Renal cortical epithelial cell (primary cell): ENCODE measurements at places on chromosomes 11 and 22. TPM values are rescaled to one million over a fixed set of nuclear protein-coding genes. Genes with fewer than 3 reads are reported as not detected.

The CTTN gene
- 254 and 450 TPM in 2 replicates for total RNA-seq

The MMP12 gene
- total RNA-seq, result 0.80 TPM in 1 of 2 replicates, not detected in the other

- DNase-seq, result no peak
Measured at GRCh38 chr22:36885474-36885873, 24.7 kb downstream of the NCF4 start.

The FAM227A gene
- total RNA-seq, result 5.4 and 8.9 TPM in 2 replicates

The RAG2 gene
- not detected in 2 replicates for total RNA-seq

DNA sequence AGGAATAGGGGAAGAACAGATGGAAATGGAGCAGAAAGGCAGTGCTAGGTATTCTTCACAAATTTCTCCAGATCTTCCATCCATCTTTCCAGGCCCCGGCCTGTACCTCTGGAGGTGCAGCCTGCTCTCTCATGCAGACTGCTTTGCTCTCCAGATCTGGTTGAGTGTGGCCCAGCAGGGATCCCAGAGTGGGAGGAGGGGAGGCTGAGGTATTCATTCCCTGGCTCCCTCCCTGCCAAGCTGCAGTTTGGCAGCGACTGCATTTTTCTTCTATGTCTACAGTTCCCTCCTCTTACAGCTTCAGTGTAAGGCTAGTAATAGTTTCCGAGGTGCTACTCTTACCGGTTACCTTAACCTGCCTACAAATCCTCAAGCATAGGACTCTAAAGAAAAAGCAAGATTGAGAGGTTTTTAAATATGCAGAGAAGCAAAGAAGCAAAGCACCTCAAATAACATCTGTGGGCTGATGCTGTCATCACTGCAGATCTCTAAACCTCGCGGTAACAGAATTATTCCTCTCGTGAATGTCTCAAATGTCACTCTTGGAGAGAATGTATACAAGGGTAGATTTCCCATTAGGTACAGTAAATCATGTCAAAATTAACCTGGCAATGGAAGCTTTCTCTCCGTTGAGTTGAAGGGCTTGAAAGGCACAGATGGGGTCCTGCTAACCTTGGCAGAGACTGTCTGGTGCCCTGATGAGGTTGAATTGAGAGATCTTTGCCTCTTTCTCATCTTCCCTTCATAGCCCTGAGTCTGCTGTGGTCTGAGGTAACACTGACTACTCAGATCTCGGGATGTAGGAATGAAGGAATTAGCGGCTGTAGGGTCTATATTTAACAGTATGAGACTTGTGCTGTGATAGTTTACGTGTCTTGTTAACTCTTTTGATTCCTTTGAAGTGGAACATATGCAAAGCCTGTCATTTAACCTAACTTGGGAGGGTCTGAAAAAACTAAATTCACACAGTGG lies 297.9 kb upstream of the C11orf87 start:
- DNase-seq, result peak; percentile 2

- DNase-seq, result peak; percentile 57
Measured at GRCh38 chr11:115764176-115764575, 260.0 kb upstream of the CADM1 start.

DNA sequence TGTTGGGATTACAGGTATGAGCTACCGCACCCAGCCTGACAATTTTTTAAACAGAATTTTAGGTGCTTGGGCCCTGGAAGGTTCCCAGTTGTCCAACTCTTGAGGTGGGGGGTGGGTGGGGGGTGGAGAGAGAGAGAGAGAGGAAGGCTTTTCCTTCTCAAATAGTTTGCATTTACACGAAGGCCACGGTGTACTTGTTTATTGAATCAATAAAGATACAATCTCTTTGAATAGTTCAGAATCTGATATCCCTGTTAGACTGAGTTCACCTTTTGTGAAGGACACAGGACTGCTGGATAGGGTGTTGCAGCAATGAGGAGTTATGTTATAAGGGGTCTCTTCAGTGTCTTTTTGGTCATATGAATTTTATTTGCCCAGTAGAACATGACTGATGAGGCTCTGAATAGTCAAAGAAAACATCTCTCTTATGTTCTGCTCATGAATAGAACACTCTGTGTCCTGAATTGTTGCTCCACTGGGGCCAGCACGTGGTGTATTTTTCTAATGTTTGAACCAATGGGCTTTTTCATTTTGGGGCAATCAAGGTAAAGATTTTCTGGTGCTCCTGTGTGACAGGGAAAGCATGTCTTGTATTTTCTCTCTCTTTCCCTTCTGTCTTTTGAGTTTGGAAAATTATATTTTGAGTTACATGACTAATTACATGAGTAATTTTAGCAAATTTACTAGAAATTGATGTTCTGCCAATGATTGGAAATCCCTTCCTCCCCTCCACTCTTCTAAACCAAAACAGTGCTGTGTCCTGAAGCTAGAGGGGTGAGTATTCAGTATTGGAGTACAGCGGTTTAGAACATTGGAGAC lies 61.7 kb downstream of the PTPRJ start:
- no peak for DNase-seq

- DNase-seq, result no peak
Measured at GRCh38 chr22:41911001-41911611, 3.8 kb downstream of the SHISA8 start.

The LINC01488 gene
- total RNA-seq, result not detected in 2 replicates

- no peak for DNase-seq
Measured at GRCh38 chr11:131446590-131447275, 76.3 kb downstream of the NTM start.

- no peak for DNase-seq
Measured at GRCh38 chr22:48175721-48176120, 1413.3 kb downstream of the TBC1D22A start.

GRCh38 chr11:116375221-116375620 lies 397.6 kb downstream of the BUD13 start:
- no peak for DNase-seq

The MS4A7 gene
- total RNA-seq, result not detected in 2 replicates

GRCh38 chr11:126345759-126346585 lies 9.5 kb upstream of the ST3GAL4 start:
- no peak for DNase-seq

GRCh38 chr11:66420671-66421476 lies at the start of gene NPAS4:
NPAS4 (plus strand) TSS chr11:66421035; CDS start chr11:66421180, 145 bp downstream.
- no peak for DNase-seq

The FAM180B gene
- total RNA-seq, result not detected in 2 replicates

GRCh38 chr22:26857169-26857568 lies 199.8 kb downstream of the MIAT start:
- DNase-seq, result no peak

DNA sequence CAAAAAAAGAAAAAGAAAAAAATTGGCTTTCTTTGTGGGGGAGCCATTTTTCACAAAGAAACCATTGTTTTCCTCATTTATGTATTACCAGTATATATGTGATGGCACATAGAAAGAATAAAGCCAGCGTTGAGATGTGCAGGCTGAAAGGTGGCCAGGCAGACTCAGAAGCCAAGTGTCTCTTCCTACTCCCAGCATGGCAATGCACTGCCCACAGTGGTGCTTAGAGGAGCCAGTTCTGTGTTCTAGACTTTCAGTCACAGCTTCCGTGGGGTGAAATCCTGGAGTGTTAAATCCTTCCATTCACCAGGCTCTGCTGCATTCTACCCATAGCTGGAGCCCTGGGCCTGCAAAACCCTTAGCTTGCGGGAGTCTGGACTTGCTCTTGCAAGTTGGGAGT lies 18.9 kb downstream of the SNAP29 start:
- no peak for DNase-seq

DNA sequence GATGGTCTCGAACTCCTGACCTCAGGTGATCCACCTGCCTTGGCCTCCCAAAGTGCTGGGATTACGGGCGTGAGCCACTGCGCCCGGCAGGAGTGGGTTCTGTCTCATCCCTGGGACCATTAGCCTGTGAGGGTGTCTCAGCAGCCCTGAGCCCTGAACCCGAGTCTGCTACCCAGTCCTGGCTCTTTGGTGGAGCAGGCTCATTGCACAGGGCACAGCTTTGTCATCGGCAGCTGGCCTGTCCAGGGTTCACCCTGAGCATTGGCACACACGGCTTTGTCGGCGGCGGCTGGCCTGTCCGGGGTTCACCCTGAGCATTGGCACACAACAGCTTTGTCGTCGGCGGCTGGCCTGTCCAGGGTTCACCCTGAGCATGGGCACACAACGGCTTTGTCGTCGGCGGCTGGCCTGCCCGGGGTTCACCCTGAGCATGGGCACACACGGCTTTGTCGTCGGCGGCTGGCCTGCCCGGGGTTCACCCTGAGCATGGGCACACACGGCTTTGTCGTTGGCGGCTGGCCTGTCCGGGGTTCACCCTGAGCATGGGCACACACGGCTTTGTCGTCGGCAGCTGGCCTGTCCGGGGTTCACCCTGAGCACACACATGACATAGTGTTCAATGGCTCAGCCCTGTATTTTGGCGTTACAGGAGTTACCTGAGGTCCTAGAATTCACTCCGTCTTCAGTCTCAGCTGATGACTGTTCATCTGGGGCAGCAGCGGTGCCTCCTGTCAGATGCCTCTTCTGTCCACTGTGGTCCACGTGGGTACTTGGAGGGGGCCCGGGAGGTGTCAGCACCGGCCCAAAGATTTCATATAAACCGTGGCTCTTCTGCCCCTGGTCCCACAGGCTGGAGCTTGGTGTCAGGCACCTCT lies 1082.5 kb downstream of the BRD1 start:
- no peak for DNase-seq

- DNase-seq, result no peak
Measured at GRCh38 chr22:18947905-18948304, 11.8 kb upstream of the PRODH start.

- peak; percentile 89 for DNase-seq
Measured at GRCh38 chr11:111793863-111794262, 27.7 kb upstream of the PPP2R1B start.

The RBMXL2 gene
- not detected in 2 replicates for total RNA-seq

DNA sequence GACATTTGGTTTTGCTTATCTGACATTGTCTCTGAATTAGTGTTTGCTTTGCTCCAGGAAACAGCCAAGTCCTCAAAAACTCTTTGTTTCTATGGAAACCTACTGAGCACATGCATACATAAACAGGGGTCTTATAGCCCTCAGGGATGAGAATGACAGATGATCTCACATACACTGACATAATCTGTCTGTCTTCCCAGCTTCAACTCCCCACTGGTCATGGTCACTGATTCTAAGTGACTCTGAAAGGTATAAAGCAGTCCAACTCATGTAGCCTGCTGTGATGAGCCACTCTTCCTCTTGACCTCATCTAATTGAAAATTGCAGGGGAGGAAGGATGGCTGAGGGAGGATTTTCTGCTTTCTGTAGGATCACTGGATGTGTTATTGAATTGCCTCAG lies 12.6 kb downstream of the ZNF143 start:
- DNase-seq, result peak; percentile 16

The MOB2 gene
- total RNA-seq, result 20.8 and 36.5 TPM in 2 replicates

GRCh38 chr11:118886681-118887111 lies 3.0 kb downstream of the CXCR5 start:
- DNase-seq, result no peak

- no peak for DNase-seq
Measured at GRCh38 chr11:2530855-2531200, 86.0 kb downstream of the KCNQ1 start.

- no peak for DNase-seq
Measured at GRCh38 chr11:43366677-43367076, 8.0 kb downstream of the TTC17 start.

The ADM gene
- total RNA-seq, result 56.4 and 57.3 TPM in 2 replicates

DNA sequence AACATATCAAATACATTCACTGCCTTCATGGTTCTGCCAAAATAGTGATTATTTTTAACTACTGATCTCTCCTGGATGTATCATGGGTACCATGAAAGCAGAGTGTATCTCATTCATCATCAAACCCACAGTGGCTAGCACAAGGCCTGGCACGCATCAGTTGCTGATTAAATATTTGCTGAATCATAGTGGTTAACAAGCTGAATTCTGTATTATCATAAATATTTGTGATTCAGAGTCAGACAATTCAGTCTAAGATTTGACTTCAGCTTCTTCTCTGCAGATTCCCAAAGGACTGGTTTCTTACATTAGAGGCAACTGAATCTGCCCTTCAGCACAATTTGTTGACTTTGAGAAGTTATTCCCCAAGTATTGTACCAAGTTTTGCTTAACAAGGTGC lies 715.8 kb upstream of the LRRC4C start:
- DNase-seq, result no peak

GRCh38 chr11:21514316-21514715 lies 678.6 kb upstream of the ANO5 start:
- peak; percentile 32 for DNase-seq

The FOLR3 gene
- total RNA-seq, result 1.9 and 7.6 TPM in 2 replicates

The KBTBD3 gene
- total RNA-seq, result 4.5 and 11.9 TPM in 2 replicates

The RASGRP2 gene
- total RNA-seq, result 0.05 TPM in 1 of 2 replicates, not detected in the other

GRCh38 chr11:96708219-96708878 lies 318.5 kb downstream of the JRKL start:
- DNase-seq, result no peak

- DNase-seq, result no peak
Measured at GRCh38 chr11:80085563-80085962, 644.7 kb upstream of the TENM4 start.

The GLB1L2 gene
- total RNA-seq, result 4.2 and 4.3 TPM in 2 replicates

The TOLLIP gene
- total RNA-seq, result 12.7 and 40.7 TPM in 2 replicates

DNA sequence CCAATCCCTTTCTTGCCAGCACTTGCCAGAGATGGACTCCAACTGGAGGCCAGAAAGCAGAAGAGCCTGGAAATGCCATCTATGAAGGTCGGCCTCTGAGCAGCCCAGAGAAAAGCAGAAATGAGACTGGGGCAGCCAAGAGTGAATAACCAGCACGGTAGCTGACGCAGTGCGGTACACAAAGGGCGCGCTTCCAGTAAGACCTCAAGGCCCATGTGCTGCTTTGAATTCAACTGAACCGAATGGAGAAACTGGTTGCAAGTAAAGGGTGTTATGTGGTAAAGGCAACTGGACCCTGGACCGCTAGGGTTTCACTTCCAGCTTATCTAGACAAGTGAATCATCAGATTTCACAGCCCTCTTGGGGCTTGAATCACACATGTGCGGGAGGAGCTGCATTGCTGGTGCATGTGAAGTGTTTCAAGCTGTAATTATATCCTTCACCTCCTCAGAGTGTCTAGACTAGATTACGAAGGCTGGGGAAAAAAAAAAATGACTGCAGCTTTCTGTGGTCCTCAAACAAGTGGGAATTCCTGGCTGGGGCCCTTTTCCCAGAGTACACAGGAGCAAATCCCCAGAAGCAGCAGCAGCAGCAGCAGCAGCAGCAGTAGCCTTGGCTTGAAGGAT lies 128.9 kb downstream of the CCDC34 start:
- DNase-seq, result peak; percentile 88

- no peak for DNase-seq
Measured at GRCh38 chr11:30365793-30366517, 43.1 kb downstream of the ARL14EP start.
